Activated CD8-positive, alpha-beta memory T cell treated with anti-CD3 and anti-CD28 coated beads, Interleukin-2, amount 50 U/mL, for 48 hours (primary cell): ENCODE measurements at places on chromosomes 1 and 21.
A peak's percentile ranks its signal among the peaks of the same experiment; 100 is the strongest.

DNA sequence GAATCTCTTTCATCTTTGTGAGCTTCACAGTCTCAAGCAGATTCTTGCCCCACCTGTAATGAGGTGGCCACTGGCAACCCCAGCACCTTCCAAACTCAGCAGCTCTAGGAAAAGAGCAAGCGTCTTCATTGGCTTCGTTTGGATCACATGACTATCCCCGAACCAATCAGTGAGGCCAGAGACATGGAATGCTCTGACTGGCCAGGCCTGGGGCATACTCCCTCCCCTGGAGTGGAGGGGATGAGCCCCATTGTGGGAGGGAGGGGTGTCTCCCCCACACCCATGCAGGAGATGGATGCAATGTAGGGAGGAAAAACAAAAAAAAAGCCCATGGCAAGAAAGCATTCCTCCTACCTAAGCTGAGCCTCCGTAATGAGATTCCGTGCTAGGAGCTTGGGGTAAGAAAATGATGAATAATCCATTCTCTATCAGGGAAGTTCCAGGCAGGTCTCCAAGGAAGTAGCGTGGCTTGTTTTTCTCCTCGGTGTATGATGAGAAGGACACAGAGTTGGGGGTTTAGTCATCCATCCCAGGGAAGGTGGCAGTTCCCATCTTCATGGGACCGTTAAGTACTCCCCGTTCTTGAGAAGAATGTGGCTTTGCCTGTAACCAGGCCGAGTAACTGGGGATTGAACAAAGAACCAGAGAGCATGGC lies 32.7 kb downstream of the FHAD1 start:
- DNase-seq = peak; percentile 25

GRCh38 chr21:20946701-20947100 lies 51.5 kb upstream of the NCAM2 start:
- no peak for DNase-seq

- DNase-seq = no peak
These were observed 4.8 kb downstream of the DISP3 start for GRCh38 chr1:11483581-11484320.

GRCh38 chr1:208280681-208281450 lies 36.7 kb upstream of the PLXNA2 start:
- no peak for DNase-seq

GRCh38 chr1:87131809-87132283 lies 196.8 kb upstream of the LMO4 start:
- DNase-seq = peak; percentile 94

- no peak for DNase-seq
These were observed 295.0 kb downstream of the OMA1 start for GRCh38 chr1:58251430-58252073.

DNA sequence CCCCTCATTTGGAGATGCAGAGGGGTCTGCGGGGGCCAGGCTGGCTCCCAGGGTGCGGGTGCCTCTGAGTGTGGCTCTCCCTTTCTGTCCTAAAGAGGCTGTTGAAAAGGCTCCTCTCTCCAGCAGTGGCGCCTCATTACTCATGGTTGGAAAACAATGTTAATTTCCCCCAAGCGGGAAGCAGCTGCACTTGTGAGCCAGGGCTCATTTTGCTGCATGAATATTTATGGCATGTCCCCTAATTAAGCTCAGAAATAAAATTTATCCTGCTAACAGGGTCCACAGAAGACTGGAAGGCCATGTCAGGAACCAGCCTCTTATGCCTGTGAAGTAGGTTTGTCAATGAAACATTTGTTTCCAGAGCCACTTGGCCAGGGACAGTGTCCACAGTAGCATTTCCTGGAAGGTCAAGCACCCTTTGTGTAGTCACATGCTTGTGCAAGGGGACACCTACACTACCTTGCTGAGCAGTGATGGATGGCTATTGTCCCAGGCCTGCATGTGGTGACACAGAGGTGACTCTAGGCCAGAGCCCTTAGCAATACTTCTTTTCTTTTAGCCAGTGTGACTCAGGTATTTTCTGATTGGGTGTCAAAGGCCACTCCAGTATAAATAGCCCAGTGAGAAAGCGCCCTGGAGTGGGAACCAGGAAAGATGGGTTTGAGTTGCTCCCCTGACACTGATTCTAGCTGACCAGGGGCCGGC lies 259.0 kb downstream of the FOXD2 start:
- no peak for DNase-seq

- peak; percentile 72 for DNase-seq
These were observed 11.2 kb upstream of the CAPN2 start for GRCh38 chr1:223700942-223701637.

GRCh38 chr21:42288962-42289361 lies 26.2 kb downstream of the TFF3 start:
- DNase-seq = no peak

- DNase-seq = no peak
These were observed 29.8 kb upstream of the NCAM2 start for GRCh38 chr21:20968391-20968790.

DNA sequence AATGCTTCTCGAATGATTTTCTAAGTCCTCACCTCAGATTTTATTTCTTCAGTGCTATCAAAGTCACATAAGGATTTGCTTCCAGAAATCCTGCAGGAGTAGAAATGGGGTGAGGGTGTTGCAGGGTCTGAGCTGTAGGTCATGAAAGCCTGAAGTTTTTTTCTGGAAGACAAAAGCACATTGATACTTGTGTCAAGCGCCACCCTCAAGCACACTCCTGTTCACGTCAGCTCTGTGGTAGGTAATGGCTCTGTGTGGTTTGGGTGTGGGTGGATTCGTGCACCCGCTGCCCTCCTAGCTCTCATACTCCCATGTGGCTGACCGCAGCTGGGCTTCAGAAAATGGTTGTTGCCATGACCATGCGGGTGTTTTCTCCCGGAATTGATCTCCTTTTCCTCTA lies 39.9 kb downstream of the AKNAD1 start:
- DNase-seq = no peak

DNA sequence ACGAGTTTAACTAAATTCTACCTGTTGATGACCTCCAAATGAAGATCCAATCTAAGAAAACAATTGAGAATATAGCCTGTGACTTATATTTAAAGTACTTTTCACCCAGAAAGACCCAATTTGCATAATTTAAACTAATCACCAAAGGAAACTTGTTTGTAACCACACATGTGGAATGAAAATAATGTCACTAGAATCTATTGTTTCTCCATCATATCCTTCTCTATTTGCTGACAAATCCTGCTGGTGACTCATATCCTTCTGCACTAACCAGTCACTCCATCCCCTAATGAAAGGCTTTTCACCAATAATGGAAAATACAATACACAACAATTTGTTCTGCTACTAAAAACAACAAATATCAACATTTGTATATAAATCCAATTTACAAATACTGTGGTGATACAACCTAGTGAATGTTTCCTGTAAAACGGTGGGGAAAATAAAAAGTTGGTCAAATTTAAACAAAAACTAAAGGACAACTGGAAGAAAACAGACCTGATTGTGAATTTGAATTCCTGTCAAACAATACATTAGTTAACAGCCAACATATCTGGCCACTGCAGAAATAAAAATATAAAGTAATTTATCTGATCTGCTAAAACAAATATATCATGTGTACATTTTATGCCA lies 6.5 kb downstream of the PTP4A2 start:
- no peak for DNase-seq

- no peak for DNase-seq
These were observed 31.3 kb downstream of the ACOT11 start for GRCh38 chr1:54579337-54579781.

- no peak for DNase-seq
These were observed 7.5 kb downstream of the NRIP1 start for GRCh38 chr21:15057285-15057684.

GRCh38 chr1:71885171-71885570 lies 397.2 kb downstream of the NEGR1 start:
- DNase-seq = no peak

DNA sequence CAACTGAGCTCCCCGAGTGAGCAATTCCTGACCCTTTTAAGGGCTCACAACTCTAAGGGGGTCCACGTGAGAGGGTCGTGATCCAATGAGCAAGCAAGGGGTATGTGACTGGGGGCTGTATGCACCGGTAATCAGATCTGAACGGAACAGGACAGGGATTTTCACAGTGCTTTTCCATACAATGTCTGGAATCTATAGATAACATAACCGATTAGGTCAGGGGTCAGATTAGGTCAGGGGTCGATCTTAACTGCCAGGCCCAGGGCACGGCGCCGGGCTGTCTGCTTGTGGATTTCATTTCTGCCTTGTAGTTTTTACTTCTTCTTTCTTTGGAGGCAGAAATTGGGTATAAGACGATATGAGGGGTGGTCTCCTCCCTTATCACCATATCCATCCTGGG lies 30.7 kb upstream of the OPRD1 start:
- no peak for DNase-seq

DNA sequence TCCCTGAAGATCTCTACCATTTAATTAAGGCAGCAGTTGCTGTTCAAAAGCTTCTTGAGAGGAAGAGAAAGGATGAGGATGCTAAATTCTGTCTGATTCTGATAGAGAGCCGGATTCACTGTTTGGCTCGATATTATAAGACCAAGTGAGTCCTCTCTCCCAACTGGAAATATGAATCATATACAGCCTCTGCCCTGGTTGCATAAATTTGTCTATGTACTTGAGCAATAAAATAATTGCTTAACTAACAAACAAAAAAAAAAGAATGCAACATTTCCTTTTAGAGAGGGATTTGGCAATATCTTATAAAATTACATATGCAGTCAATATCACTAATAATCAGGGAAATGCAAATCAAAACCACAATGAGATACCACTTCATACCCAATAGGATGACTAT lies 26.8 kb downstream of the ALDH9A1 start:
- no peak for DNase-seq

DNA sequence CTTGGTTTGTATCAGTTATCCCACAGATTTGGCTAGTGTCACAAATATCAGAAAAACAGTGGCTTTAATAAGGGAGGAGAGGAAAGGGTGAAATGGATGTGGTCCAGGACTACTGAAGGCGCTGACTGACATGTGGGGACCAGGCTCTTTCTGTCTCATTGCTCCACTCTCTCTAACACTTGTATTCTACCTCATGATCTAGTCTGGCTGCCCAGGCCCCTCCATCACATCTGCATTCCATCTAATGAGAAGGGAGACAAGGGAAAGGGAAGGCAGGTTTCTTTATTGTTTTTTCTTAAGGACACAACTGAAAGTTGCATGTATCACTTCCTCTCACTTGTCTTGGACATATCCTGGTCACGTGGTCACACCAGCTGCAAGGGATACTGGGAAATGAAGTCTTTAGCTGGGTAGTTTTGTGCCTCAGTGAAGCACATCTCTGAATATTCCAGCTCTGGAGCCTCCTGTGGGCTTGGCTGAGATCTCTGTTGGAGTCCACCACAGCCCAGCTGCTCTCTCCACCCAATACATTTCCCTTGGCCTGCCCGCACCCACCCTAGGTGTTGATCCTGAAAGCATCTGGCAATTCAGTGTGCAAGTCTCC lies 42.0 kb upstream of the PADI2 start:
- no peak for DNase-seq

- no peak for DNase-seq
These were observed 38.3 kb upstream of the PRSS38 start for GRCh38 chr1:227777156-227777555.

DNA sequence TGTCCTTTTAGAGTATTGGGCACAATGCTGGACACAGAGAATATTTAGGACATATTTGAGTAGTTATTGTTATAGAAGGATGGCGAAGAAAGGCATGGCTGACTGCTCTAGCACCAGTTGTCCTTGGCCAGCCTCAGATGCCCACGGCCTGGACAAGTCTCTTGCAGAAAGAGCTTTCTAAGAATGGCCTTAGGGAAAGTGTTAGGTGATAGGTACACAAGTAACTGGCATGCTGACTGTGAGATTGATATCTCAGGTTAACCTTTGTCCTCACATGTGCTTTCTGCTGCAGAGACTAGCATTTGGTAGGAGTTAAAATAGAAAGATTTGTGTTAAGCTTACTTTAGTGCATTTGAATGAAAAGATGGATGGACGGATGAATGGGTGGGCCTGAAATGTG lies 10.1 kb downstream of the SFT2D2 start:
- no peak for DNase-seq

DNA sequence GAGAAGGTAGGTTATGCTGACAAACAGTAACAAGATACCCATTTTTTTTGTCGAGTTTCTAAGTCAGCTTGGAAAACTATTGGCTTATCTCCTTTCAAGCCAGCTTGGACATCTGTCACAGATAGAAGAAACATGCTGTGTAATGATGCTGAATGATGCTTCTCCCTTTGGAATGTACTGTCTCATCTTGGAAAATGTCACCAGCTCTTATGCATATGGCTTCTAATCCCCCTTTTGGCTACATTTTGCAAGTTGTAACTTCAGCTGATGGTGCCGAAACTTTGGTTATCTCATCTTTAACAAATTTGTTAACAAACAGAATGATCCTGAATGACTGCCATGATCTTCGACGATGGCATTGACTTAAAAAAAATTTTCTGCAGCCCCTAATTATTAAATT lies 68.8 kb upstream of the ST6GALNAC3 start:
- DNase-seq = no peak

DNA sequence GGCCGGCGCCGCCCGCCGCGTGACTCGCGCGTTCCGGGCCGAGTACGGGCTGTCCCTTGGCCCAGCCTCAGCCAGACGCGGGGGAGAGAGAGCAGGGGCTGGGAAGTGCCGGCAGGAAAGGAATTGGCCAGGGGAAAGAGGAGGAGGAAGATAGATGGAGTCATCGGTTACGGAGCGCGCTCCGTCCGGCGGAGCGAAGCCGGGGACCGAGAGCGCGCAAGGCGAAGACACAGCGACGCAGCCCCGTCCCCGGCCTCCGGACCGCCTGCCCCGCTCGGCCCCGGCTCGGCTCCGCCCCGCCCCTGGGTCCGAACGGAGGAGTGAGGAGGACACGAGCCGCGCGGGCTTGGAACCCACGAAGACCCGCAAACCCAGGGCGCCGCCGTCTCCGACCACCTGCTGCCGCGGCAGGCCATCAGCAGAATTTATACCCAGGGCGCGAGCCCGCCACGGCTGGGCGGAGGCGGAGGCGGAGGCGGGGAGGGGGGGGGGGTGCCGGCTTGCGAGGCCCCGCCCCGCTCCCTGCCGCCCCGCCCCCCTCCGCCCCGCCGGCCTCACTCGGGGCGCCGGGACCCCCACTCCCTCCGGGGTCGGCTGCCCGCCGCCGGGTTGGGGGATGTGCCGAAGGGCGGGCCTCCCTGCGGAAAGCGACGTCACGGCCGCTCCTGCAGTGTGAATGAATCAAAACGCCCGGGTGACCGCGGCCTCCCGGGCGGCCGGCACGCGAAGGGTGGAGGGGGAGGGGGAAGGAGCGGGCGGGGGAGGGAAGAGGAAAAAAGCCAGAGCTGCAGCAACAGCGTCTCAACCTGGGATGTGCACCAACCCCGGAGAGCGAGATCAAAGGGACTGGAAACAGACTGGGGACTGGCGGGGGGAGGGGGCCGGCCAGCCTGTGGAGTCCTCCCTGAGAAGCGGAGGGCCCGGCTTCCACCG lies at the start of gene LHX4:
LHX4 (plus strand) TSS at position 782 of the 933 bp plus-strand sequence. CDS start 266 bp downstream, outside the sequence.
- peak; percentile 70 for DNase-seq

DNA sequence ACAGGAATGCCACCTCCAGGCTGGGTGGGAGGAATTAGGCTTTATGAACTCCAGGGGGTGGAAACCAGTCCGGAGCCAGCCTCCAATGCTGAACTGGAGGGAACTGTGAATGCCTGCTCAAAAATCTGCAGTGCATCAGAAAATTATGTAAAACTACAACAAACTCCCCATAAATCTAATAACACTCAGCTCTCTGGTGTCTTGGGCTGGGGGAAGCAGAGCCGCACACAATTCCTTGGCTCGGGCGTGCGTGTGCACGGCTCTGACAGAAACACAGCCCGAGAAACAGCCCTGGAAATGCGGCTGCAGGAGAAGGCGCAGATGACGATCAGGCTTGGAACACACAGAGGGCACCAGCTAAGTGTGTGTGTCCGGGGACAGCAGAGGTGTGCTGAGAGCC lies 127.6 kb upstream of the VAMP3 start:
- no peak for DNase-seq

- DNase-seq = no peak
These were observed 153.4 kb downstream of the ETS2 start for GRCh38 chr21:38958940-38959691.
